ENCODE measurements at places on chromosomes 12 and 14.

GRCh38 chr12:62799126-62799736 is 135.7 kb downstream of the PPM1H start:
- DNase-seq, result no peak

- DNase-seq, result no peak
Measured at GRCh38 chr14:77864085-77864484, 64.2 kb downstream of the ADCK1 start.

DNA sequence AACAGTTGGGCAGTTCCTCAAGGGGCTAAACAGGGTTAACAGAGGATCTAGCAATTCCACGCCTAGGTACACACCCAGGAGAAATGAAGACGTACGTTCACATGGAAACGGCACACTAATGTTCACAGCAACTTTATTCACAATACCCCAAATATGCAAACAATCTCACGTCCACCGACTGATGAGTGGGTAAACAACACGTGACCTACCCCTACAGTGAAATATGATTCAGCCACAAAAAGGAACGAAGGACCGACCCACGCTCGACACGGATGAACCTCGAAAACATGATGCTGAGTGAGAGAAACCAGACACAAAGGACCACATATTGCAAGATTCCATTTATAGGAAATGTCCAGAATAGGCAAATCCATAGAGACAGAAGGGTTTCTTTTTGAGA is 112.7 kb downstream of the NCOR2 start:
- no peak for DNase-seq

DNA sequence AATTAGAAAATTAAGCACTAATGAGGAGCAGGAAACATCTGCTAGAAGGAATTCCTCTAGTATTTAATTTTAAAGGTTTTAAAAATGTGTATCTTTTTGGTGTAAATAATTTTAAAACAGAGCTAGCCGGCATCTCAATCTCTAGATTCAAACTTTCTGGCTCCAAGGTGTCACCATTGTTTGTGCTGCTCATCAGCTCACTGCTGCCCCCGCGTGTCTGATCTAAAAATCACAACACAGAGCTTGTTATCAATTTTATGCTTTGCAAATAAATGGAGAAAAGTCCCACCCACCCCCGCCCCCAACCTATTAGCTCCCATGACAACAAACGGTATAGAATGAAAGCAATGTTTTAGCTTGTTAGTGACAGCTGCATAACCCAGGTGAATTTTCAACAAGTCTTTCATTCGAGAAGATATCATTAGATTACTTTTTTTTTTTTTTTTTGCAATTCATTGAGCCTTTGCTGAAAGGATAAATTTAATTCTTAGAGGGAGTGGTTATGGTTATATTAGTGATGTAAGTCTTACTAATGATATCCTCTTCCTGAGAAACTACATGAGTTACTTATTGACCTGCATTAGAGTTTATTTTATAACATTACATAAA is 11.3 kb upstream of the ABHD12B start:
- DNase-seq, result peak; percentile 65

GRCh38 chr14:29062466-29062865 is 295.9 kb downstream of the FOXG1 start:
- DNase-seq, result no peak

DNA sequence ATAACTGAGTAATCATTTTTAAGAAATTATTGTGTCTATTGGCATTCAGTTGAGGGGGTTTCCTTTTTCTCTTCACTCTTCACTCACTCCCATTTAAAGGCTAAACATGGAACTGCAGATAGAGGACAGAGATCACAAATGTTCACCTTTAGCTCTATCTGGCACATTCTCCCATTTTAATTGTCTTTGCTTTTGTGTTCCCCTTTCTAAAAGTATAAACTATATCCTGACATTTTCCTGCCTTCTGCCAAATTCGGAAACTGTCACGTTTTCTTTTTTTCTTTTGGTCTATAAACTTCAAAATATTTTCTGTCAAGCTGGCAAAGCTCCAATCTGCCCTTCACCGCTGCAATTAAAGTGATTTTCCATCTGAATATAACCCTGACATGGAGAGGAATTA is 219.8 kb upstream of the CDKN3 start:
- DNase-seq, result no peak

DNA sequence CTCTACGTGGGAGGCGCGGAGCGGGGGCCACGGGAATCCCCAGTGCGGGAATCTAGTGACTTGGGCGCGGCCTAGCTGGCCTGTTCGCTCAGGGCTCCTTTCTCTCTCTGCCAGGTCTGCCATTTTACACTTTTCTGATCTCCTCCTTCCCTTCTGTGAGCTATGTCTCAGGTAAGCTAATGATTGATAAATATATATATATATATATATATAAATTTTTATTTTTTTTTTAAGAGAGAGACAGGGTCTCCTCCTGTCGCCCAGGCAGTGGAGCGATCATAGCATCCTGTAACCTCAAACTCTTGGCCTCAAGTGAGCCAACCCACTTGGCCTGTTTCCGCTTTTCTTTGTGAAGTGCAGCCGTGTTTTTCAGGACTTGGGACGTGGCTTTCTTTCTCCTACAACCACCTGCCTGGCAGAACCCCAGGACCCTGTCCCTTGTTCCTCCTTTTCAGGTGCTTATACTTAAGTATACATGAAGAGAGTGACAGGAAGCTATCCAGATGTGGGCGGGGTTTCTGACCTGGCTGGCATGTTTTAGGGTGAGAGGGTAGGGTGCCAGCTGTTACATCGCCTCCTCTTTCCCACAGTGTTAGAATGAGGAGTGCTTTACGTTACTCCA is 547 bp downstream of the ZNF140 start:
- DNase-seq, result no peak

GRCh38 chr14:96016501-96017160 is 22.5 kb upstream of the C14orf132 start:
- DNase-seq, result no peak

- DNase-seq, result no peak
Measured at GRCh38 chr12:110312581-110313360, 31.7 kb downstream of the ATP2A2 start.

DNA sequence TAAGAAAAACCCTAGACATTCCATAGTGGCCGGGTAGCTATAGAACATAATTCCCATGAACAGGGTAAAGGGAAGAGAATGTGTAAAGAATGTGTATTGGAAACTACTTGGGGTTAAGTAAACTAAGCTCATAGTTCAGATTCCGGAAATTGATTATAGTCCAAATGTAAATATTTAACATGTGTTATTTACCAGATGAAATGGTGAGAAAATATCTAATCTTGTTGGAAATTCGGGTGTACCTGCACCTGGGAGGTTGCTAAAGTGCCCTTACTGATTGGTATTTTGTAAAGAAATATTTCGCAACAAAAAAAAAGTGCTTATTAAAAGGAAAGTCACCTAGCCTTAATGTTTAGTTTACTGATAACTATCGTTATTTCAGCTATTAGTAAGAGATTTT is 14.4 kb downstream of the RASSF9 start:
- no peak for DNase-seq

- no peak for DNase-seq
Measured at GRCh38 chr12:96486751-96487613, 2.4 kb upstream of the CFAP54 start.

DNA sequence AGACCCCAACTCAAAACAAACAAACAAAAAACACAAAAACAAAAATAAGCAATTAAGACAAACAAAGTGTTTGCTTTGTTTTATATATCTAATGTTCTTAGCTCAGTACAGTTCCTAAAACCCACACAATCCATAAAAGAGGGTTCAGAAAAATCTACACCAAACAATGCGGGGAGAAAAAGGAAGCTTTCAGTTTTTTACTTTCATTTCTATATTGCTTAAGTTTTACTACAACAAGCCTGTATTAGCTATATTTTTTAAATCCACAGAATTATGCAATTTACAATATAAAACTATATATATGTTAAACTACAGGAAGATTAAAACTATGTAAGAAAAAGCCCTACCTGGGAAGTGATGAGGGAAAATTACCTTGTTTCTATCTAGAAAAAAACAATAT is 41.4 kb downstream of the CLIP1 start:
- no peak for DNase-seq

- DNase-seq, result no peak
Measured at GRCh38 chr12:91506452-91506851, 323.8 kb upstream of the DCN start.

- DNase-seq, result no peak
Measured at GRCh38 chr14:39474416-39474911, 42.2 kb upstream of the FBXO33 start.

DNA sequence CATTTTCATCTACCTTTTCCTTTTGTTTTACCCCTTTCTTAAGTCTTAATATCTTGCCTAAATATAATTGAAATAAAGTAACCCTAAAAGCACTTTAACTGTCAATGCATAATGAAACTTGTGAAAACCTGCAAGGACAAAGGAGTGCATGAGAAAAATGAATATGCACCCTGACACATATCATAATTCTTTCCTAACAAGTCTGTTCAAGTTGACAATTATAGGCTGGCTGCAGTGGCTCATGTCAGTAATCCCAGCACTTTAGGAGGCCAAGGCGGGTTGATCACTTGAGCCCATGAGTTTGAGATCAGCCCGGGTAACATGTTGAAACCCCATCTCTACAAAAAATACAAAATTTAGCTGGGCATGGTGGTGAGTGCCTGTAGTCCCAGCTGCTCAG is 65.4 kb downstream of the FGD6 start:
- no peak for DNase-seq

GRCh38 chr14:89455412-89455811 is 38.4 kb upstream of the FOXN3 start:
- no peak for DNase-seq

- no peak for DNase-seq
Measured at GRCh38 chr12:39372929-39373328, 70.0 kb downstream of the KIF21A start.

DNA sequence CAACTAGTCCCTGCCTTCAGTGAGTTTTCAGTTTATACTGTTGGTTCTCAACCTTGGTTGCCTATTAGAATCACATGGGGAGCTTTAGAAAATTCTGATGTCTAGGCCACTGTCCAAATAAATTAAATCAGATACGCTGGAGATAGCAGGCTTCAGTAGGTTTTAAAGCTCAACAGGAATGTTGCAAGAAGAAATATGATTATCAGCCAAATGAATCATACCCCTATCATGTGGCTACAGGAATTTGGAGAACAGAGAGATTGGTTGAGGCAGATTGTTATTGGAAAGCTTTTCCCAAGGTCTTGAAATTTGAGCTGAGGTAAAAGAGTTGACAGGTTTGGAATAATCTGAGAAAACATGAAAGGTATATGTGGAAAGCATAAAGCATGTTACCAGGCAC is 125.3 kb downstream of the WIF1 start:
- DNase-seq, result no peak

DNA sequence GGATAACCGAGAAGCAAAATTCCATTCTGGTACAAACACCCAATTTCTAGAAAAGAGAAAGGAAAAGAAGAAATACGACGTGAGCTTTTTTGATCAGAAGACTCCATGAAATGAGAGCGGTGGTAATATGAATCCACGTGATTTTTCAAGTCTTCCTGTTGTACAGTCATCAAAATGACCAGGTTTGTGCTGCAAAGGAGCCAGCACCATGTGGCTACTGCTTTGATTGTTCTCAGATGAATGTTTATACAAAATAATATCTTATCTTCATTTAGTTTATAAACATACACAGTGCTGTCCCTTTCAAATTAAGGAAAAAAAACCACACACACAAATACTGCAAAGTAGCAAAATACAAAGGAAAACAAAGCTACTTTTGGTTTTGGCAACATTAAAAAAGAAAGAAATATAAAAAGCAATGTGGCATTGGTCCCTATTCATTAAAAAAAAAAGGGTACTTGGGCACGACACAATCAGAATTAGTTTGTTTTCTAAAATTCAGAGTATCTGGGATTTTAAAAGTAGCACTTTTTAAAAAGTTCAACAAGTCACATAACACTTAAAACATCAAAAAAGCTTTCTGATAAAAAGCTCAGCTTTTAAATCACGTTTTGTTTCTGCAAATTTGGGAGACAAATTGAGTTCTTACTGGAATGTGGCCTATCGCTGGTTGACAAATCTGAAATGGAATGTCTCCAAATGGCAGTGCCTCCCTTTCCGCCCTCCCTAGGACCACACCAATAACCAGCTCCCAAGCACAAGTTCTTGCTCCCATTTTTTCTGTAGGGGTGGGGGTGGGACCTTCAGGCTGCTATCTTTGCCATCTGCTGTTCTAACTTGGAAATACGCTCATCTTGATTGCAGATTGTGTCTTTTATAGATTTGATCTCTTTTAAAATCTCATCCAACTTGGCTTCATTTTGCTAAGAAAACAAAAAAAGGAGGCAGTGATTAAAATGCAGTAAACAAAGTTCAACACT is 13.2 kb upstream of the SELPLG start:
- no peak for DNase-seq

DNA sequence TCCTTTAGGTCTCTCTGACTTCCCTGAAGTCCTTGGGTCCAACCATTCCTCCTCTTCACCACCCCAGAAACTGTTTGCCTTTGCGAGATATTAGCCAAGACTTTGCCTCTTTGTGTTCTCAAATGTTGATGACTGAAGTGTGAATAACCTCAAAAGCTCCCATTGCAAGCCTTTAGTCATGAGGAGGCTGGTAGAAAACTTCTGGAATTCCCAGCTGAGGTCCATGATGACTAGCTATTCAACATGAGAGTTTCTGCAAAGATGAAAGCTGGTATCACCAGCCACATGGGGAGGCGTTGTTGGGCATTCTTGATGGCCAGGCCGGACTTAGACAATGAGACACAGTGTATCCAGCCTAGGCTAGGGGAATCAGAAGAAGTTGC is 111.7 kb downstream of the TBX5 start:
- no peak for DNase-seq

- no peak for DNase-seq
Measured at GRCh38 chr12:79935624-79936345, 888 bp upstream of the PPP1R12A start.

GRCh38 chr12:49588281-49588680 is 17.2 kb downstream of the FAM186B start:
- DNase-seq, result no peak

DNA sequence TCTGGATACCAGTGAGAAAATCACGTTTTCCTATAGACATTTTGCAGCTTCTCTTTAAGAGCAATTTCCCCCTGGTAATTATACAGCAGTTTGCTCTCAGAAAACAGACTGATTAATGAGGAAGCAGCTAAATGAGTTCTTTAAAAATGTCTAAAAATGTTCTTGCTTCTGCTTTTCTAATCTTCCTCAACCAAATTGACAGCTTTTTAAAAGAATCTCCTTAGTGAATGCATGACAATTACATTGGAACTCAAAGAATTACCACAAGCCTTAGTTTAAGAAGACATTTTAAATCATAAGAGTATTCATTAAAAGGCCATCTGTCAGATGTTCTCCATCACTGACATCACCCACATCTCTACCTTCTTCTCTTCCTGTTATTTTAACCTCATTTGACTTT is 135.8 kb upstream of the PLXNC1 start:
- DNase-seq, result no peak

GRCh38 chr14:92785667-92786426 is 8.3 kb upstream of the GOLGA5 start:
- no peak for DNase-seq

Measured in C1 segment of cervical spinal cord (tissue), 14 donors.